ENCODE measurements at places on chromosomes 1 and 21. TPM values are rescaled to one million over a fixed set of nuclear protein-coding genes. Genes with fewer than 3 reads are reported as not detected.

DNA sequence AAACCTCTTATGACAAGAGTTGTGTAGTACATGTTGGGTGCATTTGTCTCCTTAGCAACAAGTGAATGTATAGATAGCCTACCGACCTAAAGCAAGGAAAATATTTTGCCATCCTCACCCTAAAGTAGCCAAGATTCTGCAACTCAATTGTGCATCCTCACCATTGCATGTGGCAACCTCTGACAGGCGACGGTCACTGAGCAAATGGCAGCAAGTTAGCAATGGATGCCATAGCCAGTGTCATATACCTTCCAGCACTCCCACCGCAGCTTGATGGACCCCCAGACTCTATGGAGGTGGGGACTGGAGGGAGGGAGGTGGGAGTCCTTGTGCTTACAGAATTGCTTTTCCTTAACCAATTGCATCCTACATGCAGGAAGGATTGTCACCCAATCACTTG lies 17.0 kb downstream of the PROX1 start:
- no peak overlapping the region for H3K27ac ChIP-seq
- no peaks in the 10 kb centered on the region for H3K27me3 ChIP-seq
- no peak overlapping the region for H3K4me3 ChIP-seq
- H3K36me3 ChIP-seq = no peaks in the 10 kb centered on the region
- peaks cover 11% of the 10 kb centered on the region for H3K4me1 ChIP-seq

GRCh38 chr1:208449951-208450350 lies 205.8 kb upstream of the PLXNA2 start:
- H3K4me3 ChIP-seq = no peak overlapping the region
- peaks cover 16% of the 10 kb centered on the region for H3K27me3 ChIP-seq
- no peaks in the 10 kb centered on the region for H3K36me3 ChIP-seq
- no peak overlapping the region for H3K27ac ChIP-seq

The GREM2 gene
- polyA plus RNA-seq = not detected

- H3K36me3 ChIP-seq = no peaks in the 10 kb centered on the region
- no peaks in the 10 kb centered on the region for H3K27me3 ChIP-seq
- H3K4me3 ChIP-seq = no peak overlapping the region
- H3K27ac ChIP-seq = no peak overlapping the region
- peaks cover 3% of the 10 kb centered on the region for H3K4me1 ChIP-seq
Observed at GRCh38 chr1:116772648-116773045, 18.4 kb downstream of the CD2 start.

- H3K4me3 ChIP-seq = no peak overlapping the region
- H3K36me3 ChIP-seq = no peaks in the 10 kb centered on the region
- H3K27me3 ChIP-seq = no peaks in the 10 kb centered on the region
- DNase-seq = peak; percentile 2
- H3K27ac ChIP-seq = no peak overlapping the region
- no peaks in the 10 kb centered on the region for H3K4me1 ChIP-seq
Observed at GRCh38 chr1:170162459-170163246, 16.9 kb downstream of the NTMT2 start.

GRCh38 chr1:206727981-206728696 lies 42.4 kb upstream of the IL19 start:
- H3K27ac ChIP-seq = no peak overlapping the region
- H3K36me3 ChIP-seq = peaks cover 33% of the 10 kb centered on the region
- H3K4me3 ChIP-seq = no peak overlapping the region
- no peak for DNase-seq

The F5 gene
- not detected for polyA plus RNA-seq

The RAB25 gene
- not detected for polyA plus RNA-seq

GRCh38 chr1:76005765-76006164 lies 68.8 kb upstream of the ST6GALNAC3 start:
- H3K36me3 ChIP-seq = no peaks in the 10 kb centered on the region
- DNase-seq = no peak
- H3K4me3 ChIP-seq = no peak overlapping the region
- H3K27ac ChIP-seq = no peak overlapping the region

- no peak overlapping the region for H3K27ac ChIP-seq
- H3K4me1 ChIP-seq = no peaks in the 10 kb centered on the region
- no peak for DNase-seq
- H3K27me3 ChIP-seq = no peaks in the 10 kb centered on the region
- H3K36me3 ChIP-seq = no peaks in the 10 kb centered on the region
Observed at GRCh38 chr1:180939711-180940103, 27.0 kb downstream of the KIAA1614 start.

DNA sequence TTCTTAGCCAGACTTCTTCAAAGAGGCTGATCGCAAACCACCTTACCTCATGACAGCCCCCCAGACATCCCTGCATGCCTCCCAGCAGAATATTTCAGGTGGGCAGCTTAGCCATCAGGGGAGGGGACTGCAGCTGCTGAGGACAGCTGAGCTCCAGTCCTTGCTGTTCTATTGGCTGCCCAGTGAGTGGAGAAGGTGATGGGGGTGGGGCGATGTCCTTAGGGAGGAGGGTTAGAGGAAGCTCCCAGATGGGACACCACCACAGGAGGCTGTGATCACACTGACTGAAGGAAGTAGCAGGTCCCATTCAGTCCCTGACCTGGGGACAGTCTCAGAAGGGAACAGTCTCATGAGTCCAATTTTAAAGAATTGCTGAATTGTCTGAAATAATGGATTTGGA lies 38.3 kb downstream of the GJA5 start:
- H3K36me3 ChIP-seq = no peaks in the 10 kb centered on the region
- H3K27me3 ChIP-seq = peaks cover 10% of the 10 kb centered on the region
- no peak overlapping the region for H3K4me3 ChIP-seq
- DNase-seq = no peak
- H3K4me1 ChIP-seq = no peaks in the 10 kb centered on the region

- H3K4me1 ChIP-seq = no peaks in the 10 kb centered on the region
- H3K27ac ChIP-seq = no peak overlapping the region
- no peaks in the 10 kb centered on the region for H3K27me3 ChIP-seq
- H3K4me3 ChIP-seq = no peak overlapping the region
- DNase-seq = no peak
Observed at GRCh38 chr1:52996653-52997052, 65.4 kb upstream of the PODN start.

The WDR64 gene
- polyA plus RNA-seq = not detected

DNA sequence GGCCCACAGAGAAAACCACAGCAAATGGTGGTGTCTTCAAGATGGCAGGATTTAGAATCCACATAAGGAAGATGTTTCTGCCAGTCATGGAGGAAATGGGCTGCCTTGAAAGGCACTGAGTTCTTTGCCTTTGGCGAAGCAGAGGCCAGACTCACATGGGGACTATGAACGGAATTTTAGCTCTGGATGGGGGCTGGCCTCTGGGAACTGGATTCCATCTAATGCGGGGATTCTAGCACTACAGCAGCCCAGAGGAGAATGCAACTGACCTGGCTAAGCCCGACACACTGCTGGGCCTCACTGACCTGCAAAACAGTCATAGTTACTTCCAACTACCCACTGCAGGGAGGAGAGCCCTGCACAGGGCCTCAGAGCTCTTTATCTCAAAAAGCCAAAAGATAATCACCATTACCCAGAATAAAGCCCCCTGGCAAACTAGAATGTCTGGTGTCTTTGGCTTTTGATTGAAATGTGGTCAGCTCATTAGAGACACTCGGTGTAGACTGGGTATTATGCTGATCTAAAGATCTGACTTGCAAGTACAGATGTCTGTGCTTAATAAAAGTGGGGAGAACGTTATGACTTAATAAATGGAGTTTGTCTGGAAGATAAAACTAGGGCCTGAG lies 11.6 kb downstream of the HCRTR1 start:
- no peak overlapping the region for H3K4me3 ChIP-seq
- no peak for DNase-seq
- no peaks in the 10 kb centered on the region for H3K4me1 ChIP-seq
- no peaks in the 10 kb centered on the region for H3K27me3 ChIP-seq
- peaks cover 13% of the 10 kb centered on the region for H3K36me3 ChIP-seq
- no peak overlapping the region for H3K27ac ChIP-seq

DNA sequence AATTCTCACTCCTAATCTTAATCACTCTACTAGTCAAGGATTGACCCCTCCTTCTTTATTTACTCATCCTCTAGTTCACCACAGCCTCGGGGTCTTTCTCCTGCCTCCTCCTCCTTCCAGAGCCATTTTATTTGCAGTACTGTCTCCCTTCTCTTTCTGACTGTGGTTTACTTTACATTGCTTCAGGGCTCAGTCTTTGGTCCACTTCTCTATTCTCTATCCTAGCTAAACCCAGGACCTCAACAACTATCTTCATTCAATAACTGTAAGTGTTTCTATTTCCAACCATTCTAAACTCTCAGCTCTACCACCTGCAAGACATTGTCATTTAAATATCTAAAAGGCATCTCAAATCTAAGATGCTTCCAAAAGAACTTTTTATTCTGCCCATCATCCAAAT lies 493.8 kb downstream of the TTLL7 start:
- no peak overlapping the region for H3K4me3 ChIP-seq
- H3K27ac ChIP-seq = no peak overlapping the region
- no peak for DNase-seq
- H3K36me3 ChIP-seq = no peaks in the 10 kb centered on the region

- no peak for DNase-seq
- no peaks in the 10 kb centered on the region for H3K27me3 ChIP-seq
- H3K4me3 ChIP-seq = no peak overlapping the region
- H3K36me3 ChIP-seq = peaks cover 7% of the 10 kb centered on the region
Observed at GRCh38 chr21:44944596-44944995, 4.8 kb downstream of the SLX9 start.

- no peak for DNase-seq
- peaks cover 20% of the 10 kb centered on the region for H3K27me3 ChIP-seq
- no peaks in the 10 kb centered on the region for H3K4me1 ChIP-seq
- no peaks in the 10 kb centered on the region for H3K36me3 ChIP-seq
- H3K27ac ChIP-seq = no peak overlapping the region
- H3K4me3 ChIP-seq = no peak overlapping the region
Observed at GRCh38 chr1:182601913-182602312, 2.3 kb downstream of the RGS16 start.

DNA sequence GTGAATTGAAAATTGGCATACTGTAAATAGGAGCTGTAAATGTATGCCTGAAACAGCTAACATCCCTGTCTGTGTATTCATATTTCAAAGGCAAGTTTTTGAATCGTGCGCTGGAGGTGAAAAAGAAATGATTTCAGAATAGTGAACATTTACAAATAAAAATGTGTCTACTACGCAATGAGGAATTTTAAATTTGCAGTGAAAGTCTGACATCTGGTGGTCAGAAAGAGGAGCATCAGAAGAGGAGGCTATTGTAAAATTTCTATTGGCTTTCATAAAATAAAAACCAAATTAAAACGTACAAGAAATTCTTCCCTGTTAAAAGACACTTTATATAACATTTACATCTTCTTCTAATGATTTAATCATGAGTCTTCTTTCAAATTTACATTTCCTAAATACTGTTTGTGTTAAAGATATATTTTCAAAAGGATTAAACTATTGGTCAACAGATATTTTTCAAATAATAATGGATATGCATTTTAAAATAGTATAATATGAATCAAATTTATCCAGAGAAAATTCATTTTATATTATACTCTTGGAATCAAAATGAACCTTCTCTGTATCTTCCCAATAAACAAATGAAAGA lies 113.7 kb upstream of the RRP15 start:
- no peak overlapping the region for H3K27ac ChIP-seq
- peaks cover 46% of the 10 kb centered on the region for H3K27me3 ChIP-seq
- H3K4me1 ChIP-seq = no peaks in the 10 kb centered on the region
- peak; percentile 42 for DNase-seq

The RNU1-2 gene
- under 0.01 TPM for polyA plus RNA-seq

- no peaks in the 10 kb centered on the region for H3K36me3 ChIP-seq
- peaks cover 15% of the 10 kb centered on the region for H3K4me1 ChIP-seq
- H3K27ac ChIP-seq = no peak overlapping the region
- no peak for DNase-seq
- H3K27me3 ChIP-seq = no peaks in the 10 kb centered on the region
Observed at GRCh38 chr1:85303440-85304162, 27.2 kb upstream of the BCL10 start.

DNA sequence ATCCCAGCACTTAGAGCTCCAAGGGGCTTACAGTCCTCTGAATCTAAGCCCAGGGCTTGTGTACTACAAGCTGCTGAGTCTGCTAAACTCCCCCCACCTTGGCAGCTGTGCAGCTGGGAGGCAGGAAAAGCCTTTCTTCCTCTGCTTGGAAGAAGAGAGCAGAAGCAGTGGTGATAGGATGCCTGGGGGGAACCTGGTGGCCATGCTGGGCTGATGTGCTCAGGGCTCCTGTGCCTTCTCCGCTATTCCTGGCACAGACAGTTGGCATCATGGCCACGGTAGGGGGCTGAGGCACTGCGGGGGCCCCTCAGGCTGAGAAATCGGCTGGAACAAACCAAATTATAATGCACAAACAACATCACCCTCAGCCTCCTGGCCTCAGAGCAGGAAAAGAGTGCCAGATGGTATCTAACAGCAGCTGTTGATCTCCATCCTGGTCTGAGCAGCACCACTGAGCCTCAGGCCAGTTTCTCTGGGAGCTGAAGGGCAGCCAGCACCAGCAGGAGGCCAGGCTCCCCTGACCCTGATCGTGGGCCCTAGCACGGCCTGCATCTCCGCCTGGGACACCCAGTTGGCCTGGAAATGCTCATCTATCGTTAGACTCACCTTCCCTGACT lies 35.8 kb downstream of the ECE1 start:
- peaks cover 27% of the 10 kb centered on the region for H3K4me1 ChIP-seq
- H3K27me3 ChIP-seq = no peaks in the 10 kb centered on the region
- DNase-seq = peak; percentile 81
- H3K4me3 ChIP-seq = no peak overlapping the region

The HHIPL2 gene
- not detected for polyA plus RNA-seq

DNA sequence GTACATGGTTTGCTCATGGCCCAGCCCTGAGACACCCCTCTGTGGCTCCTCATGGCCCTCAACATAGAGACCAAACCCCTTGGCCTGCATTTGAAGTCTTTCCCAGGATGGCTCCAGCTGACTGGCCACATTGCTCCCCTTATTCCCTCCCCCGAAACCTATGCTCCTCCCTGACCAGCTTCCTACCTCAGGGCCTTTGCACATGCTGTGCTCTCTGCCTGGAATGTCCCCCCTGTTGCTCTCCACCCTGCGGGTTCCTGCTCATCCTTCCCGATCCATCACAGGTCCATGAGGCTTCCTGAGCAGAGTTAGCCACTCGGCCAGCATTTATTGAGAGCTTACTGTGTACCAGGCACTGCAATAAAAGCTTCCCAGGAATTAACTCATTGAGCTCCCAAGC lies 70.9 kb upstream of the SELENON start:
- no peak for DNase-seq
- H3K4me1 ChIP-seq = no peaks in the 10 kb centered on the region
- H3K27me3 ChIP-seq = no peaks in the 10 kb centered on the region
- no peaks in the 10 kb centered on the region for H3K36me3 ChIP-seq

Measured in endothelial cell of umbilical vein (primary cell).